ENCODE measurements at places on chromosomes 2 and 18.

GRCh38 chr2:10258726-10259125 is 44.0 kb upstream of the HPCAL1 start:
- DNase-seq, result no peak

DNA sequence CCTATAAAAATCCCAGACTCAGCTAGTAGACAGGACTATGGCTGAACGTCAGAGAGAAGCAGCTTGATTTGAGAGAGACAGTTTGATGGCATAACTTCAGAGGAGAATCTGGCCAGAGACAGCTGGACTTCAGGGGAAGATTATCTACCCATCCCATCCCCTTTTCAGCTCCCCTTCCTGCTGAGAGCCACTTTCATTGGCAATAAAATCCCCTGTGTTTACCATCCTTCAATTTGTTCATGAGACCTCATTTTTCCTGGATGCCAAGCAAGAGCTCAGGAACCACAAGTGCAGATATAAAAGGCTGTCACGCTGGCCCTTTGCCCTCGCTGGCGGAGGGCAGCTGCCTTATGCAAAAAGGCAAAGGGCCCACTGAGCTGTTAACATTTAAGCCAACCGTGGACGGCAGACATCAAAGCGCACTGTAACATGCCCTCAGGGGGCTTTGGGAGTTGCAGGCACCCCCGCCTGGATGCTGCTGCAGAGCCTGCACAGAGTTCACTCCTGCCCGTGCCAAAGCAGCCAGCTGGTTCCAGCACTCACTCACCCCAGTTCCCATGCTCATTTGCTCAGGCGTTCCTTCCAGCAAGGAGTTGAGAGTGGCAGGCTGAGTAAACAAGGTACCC is 164.3 kb upstream of the PGAP1 start:
- DNase-seq, result no peak

DNA sequence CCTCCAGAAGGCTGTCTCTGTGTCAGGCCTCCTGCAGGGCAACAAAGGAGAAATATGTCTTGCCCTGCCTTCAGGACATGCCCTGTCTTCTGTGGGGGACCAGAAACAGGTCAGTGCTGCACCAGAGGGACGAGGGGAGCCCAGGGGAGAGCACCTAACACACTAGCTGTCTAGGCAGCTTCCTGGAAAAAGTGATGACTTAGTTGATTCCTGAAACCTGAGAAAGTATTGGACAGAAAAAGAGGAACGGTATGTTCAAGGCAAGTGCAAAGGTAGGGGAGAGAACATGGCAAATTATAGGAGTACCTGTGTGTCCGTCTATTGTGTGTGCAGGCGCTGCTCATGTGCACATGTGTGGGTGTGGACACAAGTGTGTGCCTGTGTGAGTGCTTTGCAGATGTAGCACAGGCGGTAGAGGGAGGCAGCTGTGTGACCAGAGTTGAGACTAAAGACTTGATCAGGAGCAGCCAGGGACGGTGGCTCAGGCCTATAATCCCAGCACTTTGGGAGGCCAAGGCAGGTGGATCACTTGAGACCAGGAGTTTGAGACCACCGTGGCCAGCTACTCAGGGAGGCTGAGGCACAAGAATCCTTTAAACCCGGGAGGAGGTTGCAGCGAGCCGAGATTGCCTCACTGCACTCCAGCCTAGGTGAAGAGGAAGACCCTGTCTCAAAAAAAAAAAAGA is 119.5 kb downstream of the GYPC start:
- DNase-seq, result no peak

GRCh38 chr18:55384551-55385275 is 203.3 kb downstream of the TCF4 start:
- no peak for DNase-seq

GRCh38 chr2:23355001-23355400 is 30.0 kb upstream of the KLHL29 start:
- DNase-seq, result no peak

DNA sequence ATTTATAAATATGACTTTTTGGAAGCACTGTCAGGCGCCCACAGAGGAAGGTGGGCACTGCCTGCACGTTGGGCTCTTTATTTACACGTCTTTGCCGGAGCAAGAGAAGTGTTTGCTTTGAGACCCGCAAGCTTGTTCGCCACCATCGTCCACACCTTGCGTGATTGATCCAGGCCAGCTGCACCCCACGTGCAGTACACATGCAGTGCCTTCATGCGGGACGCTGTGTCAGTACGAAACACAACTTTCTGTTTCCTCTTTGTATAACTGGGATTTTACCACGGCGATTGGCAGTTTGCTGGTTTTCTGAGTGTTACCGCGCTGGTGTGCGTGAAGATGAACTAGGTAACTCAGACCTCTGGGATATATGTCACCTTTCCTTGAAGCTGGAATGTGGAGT is 571.0 kb upstream of the SALL3 start:
- no peak for DNase-seq

DNA sequence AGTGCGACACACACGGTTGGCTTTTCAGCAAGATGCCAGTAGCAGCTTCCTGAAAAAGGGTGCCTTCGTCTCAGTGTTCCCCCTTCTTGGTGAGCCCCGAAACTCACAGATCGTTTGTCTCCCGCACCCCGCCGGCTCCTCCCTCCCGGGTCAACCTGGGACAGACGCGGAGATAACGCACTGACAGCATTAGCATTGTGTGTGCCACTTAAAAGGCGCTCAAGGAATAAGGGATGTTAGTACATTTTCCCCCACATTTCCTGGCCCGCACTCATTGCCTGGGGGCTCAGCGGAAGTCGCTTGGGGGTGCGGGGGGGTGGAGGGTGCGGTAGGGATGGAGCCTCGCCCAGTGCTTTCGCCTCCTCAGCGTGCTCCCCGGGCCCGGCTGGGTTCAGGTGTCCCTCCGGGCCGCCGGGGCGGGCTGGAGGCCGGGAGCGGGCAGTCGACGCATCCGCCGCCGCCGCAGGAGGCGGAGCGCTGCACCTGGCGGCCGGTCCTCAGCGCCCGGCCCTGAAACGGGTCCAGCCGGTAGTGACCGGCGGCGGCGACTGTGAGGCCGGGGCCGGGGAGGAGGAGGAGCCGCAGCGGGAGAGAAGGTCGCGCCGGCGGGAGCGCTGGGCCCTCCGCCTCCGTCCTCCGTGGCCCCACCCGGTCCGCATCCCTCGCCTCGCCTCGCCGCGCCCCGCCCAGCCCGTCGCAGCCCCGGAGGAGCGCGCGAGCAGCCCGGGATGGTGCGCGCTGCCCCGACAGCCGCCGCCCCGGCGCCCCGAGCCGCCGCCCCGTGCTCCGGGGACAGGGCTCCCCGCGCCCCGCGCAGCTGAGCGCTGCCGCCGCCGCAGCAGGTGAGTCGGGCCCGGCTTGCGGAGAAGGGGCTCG is at the start of gene MFSD6:
MFSD6 (plus strand) TSS at position 694 of the 876 bp plus-strand sequence. CDS start 27,675 bp downstream, outside the sequence.
- DNase-seq, result peak; percentile 64

DNA sequence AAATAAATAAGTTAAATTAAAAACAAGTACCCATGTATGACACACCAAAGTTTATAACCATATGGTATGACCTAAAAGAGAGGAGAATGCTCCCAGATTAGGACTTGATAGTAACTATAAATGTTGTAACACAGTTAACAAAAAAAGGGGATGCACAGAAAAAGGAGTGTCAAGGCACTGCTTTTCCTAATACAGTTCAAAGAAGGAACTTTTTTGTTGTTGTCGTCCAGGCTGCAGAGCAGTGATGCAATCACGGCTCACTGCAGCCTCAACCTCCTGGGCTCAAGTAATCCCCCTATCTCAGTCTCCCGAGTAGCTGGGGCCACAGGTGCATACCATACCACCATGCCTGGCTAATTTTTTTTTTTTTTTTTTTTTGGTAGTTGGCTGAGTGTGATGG is 2.7 kb downstream of the NARS1 start:
- no peak for DNase-seq

DNA sequence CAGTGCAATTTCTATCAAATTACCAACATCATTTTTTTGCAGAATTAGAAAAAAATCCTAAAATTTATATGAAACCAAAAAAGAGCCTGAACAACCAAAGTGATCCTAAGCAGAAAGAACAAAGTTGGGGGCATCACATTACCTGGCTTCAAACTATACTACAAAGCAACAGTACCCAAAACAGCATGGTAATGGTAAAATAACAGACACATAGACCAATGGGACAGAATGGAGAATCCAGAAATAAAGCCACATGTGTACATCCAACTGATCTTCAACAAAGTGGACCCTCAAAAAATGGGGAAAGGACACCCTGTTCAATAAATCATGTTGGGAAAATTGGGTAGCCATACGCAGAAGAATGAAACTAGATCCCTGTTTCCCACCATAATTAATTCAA is 245.7 kb upstream of the CTAGE1 start:
- no peak for DNase-seq

GRCh38 chr2:197969391-197969893 is 165.0 kb downstream of the PLCL1 start:
- DNase-seq, result no peak

DNA sequence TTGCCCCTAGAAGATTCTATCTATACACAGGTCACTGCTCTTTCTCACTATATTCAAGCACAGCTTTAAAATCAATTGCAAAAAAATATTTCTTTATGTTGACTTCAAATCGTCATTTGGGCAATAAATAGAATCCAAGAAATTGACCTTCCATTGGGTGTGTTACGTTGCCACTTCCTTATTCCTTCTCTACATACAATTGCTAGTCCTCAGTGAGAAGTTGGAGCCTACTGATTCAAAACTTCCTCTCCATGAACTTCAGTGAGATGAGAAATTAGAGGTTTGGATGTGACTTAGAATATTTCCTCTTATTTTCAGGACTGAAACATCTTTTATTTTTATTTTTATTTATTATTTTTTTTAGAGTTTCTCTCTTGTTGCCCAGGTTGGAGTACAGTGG is 40.3 kb downstream of the PMAIP1 start:
- no peak for DNase-seq

DNA sequence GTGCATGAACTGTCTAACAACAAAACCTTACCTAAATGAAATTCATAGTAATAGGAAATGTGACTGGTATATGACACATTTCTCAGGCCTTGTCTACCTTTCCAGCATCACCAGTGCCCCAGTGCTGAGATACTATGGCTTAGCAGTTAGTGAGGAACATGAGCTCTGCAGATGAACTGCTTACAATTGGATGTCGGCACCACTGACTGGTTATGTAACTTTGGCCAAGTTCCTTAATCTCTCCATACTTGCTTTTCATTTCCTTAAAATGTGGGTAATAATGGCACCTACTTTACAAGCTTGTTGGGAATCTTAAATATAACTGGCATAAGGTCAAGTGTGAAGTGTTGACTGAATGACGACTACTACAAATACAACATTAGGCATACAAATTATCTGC is 136.3 kb downstream of the OLA1 start:
- no peak for DNase-seq

GRCh38 chr2:206079699-206080465 is 6.1 kb downstream of the INO80D start:
- no peak for DNase-seq

DNA sequence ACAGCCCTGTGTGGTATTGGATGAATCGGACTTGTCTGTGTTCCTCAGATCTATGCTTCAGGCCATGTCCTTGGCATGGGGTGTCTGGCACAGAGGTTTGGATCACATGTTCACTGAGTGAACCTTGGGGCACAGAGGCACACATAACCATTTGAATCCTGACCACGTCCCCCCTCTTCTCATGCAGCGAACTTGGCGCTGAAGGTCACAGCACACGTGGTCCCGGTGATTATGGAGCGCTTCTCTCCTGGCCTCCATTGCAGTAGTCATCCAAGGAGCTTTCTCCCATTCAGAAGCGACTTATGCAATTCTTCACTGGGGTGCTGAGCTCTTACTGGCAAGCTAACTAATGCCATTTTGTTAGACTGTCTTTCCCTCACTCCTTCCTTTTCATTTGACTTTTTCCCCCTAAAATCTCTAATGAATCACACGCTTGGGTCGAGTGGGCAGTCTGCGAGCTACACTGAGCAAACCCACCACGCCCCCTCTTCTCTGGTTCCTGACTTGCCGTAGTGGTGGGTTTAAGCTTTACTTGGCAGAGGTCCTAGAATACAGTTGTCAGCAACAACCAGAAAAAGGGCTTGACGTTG is 59.4 kb downstream of the KCNG2 start:
- no peak for DNase-seq

- no peak for DNase-seq
These were observed 42.7 kb downstream of the SFXN5 start for GRCh38 chr2:73028841-73029240.

DNA sequence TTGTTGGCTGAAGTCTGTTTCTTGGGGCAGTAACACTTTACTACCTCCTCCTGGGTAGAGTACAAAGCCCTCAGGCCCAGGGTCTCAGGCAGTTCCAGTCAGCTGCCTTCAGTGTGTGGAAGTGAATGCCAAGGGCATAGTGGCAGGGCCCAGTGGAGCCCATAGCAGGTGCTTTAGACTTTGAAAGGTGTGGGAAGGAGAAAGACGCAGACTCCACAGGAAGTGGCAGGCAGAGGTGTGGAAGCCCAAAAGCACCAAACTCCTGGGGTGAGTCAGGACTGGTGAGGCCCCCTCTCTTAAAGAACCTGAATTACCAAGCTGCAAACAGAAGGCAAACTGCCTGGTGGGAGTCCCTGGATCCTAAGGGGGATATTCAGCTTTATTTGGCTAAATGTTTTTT is 45.3 kb downstream of the ADAM23 start:
- DNase-seq, result no peak

GRCh38 chr2:147173798-147174197 is 671.0 kb upstream of the ACVR2A start:
- no peak for DNase-seq

DNA sequence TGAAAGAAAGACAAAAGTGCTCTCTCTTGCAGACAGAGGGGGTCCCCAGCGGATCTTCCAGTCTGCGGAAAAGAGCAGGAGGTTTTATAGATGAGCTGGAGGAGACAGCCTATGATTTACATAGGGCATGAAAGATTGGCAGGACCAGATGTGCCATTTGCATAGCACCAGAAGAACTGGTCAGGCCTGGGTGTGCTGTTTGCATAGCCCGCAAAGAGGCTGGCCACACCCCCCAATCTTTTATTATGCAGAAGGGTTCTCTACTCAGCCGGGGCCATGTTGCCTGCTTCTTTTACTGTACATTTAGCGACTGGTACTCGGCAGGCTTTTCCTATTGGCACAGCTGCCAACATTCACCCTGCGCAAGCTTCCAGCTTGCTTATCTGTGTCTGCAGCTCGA is 317.6 kb downstream of the GALR1 start:
- DNase-seq, result no peak

DNA sequence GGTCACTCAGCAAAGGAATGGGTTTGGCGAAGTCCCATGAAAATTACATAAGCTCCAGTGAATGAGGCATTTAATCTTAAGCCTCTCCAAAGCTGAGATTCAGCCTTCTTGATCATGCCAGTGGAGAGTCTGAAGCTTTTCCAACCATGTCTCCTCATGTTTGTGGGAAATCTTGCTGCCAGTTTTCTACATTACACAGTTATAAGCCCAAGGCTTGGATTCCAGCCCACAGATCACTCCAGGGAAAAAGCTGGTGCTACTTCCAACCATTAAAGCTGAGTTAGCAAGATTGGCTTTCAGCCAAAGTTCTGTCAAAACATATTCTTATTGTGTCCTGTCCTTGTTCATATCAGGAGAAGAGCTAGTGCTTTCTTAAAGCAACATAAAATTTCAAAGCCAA is 293.8 kb downstream of the LRRTM4 start:
- DNase-seq, result no peak

GRCh38 chr2:187567126-187567525 is 12.9 kb upstream of the TFPI start:
- DNase-seq, result no peak

Data from CD4-positive, alpha-beta T cell treated with Interleukin-15 for 4 hours (primary cell).